ENCODE measurements at places on chromosomes 11 and 22.
A peak's percentile ranks its signal among the peaks of the same experiment; 100 is the strongest.

- H3K27ac ChIP-seq = no peak overlapping the region
- no peak overlapping the region for H3K4me3 ChIP-seq
- H3K4me1 ChIP-seq = no peaks in the 10 kb centered on the region
- no peaks in the 10 kb centered on the region for H3K27me3 ChIP-seq
- DNase-seq = no peak
These were observed 290.8 kb upstream of the ARHGAP42 start for GRCh38 chr11:100396266-100396665.

DNA sequence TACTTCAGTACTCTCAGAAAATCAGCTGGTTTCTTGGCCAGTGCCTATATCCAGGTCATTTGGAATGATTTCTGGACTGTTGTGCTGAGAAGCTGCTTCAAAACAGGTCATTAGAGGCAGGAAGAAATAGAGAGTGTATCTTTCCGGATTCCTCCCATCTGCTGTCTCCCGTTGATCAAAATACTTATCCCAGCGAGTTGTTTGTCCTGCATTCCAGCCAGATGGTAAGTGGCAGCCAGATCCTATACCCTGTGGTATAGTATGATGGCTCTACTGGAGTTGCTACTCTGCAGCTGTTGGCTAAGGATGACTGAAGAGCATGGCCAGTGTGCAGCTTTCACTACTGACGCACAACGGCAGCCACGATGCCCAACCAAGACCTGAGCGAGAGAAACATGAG, 560.9 kb upstream of the ANO5 start:
- H3K4me1 ChIP-seq = no peaks in the 10 kb centered on the region
- H3K27me3 ChIP-seq = no peaks in the 10 kb centered on the region
- H3K36me3 ChIP-seq = no peaks in the 10 kb centered on the region
- no peak overlapping the region for H3K27ac ChIP-seq
- DNase-seq = no peak

- peaks cover 61% of the 10 kb centered on the region for H3K4me1 ChIP-seq
- no peaks in the 10 kb centered on the region for H3K27me3 ChIP-seq
- peak; percentile 49 for DNase-seq
- peak overlapping the region; percentile 77 for H3K27ac ChIP-seq
These were observed 35.1 kb upstream of the SUSD2 start for GRCh38 chr22:24146194-24146616.

GRCh38 chr22:46654927-46655595, 34.9 kb downstream of the GRAMD4 start:
- H3K36me3 ChIP-seq = peaks cover 2% of the 10 kb centered on the region
- DNase-seq = no peak
- H3K4me1 ChIP-seq = peaks cover 20% of the 10 kb centered on the region
- no peaks in the 10 kb centered on the region for H3K27me3 ChIP-seq
- H3K4me3 ChIP-seq = no peak overlapping the region

DNA sequence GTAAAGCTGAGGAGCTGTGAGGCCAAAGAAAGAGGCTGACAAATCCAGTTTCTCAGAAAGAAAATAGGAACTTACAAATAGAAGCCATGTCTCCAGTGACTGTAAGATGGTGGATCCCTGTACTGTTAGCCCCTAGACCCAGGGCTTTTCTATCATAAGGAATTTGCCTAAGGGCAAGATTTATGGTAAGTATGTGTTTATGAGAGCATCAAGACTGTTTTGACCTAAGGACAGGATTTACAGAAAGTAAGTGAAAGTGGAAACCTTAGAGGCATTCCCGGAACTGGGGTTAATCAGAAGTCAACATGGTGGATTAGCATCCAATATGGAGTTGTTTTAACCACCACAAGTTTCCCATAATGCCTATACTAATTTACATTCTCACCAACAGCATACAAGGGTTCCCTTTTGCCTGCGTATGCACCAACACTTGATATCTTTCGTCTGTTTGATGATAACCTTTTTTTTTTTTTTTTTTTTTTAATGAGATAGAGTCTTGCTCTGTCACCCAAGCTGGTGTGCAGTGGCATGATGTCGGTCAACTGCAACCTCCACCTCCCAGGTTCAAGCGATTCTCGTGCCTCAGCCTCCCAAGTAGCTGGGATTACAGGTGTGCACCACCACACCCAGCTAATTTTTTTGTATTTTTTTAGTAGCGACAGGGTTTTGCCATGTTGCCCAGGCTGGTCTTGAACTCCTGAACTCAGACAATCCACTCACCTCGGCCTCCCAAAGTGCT, 40.2 kb downstream of the BIRC2 start:
- DNase-seq = no peak
- H3K27ac ChIP-seq = no peak overlapping the region
- peaks cover 35% of the 10 kb centered on the region for H3K4me1 ChIP-seq

- DNase-seq = no peak
- H3K4me3 ChIP-seq = no peak overlapping the region
- H3K4me1 ChIP-seq = no peaks in the 10 kb centered on the region
- H3K27ac ChIP-seq = no peak overlapping the region
- H3K27me3 ChIP-seq = peaks cover 17% of the 10 kb centered on the region
These were observed 382.1 kb downstream of the MN1 start for GRCh38 chr22:27419473-27419872.

DNA sequence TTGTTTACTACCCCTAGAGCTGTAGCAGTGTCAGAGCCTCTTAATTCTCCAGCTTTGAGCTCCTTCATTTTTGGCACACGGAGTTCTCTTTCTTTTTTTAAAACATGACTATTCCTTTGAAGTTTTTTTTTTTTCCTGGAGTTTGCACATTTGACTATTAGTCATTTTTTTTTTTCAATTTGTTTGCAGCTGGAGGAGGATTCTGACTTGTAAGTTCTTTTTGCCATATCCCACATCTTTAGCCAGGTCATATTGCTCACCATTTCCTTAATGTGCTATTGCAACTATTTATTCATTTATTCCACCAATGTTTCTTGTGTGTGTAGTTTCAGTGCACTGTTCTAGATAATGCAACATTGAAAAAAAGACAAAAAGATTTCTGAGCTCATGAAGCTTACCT, 166.3 kb upstream of the ARHGAP20 start:
- no peaks in the 10 kb centered on the region for H3K36me3 ChIP-seq
- no peak for DNase-seq
- no peaks in the 10 kb centered on the region for H3K27me3 ChIP-seq
- H3K4me1 ChIP-seq = no peaks in the 10 kb centered on the region
- H3K27ac ChIP-seq = no peak overlapping the region
- no peak overlapping the region for H3K4me3 ChIP-seq

DNA sequence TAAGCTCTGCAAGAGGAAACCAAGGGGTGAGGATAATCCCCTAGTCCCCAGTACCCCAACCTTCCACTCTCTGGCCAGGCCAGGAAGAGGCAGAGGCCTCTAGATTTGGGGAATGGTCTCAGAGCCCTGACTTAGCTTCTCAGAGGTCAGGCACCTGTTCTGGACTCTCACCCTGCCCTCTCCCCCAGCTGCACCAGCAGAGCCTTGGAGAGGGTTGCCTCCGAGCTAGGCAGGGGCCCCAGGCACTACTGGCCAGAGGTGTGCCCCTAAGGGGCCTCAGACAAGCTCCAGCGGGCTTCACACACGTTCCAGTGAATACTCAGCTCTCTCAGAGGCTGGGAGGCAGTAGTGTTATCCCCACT, 8.0 kb downstream of the FREY1 start:
- H3K36me3 ChIP-seq = no peaks in the 10 kb centered on the region
- H3K27me3 ChIP-seq = peaks cover 33% of the 10 kb centered on the region
- no peak overlapping the region for H3K27ac ChIP-seq

- peak overlapping the region; percentile 79 for H3K4me3 ChIP-seq
- peak overlapping the region; percentile 94 for H3K27ac ChIP-seq
- DNase-seq = peak; percentile 93
- peaks cover 9% of the 10 kb centered on the region for H3K36me3 ChIP-seq
These were observed 11.1 kb upstream of the TAB1 start for GRCh38 chr22:39388261-39389011.

GRCh38 chr11:113710989-113711388, 4.9 kb upstream of the TMPRSS5 start:
- no peaks in the 10 kb centered on the region for H3K27me3 ChIP-seq
- no peak overlapping the region for H3K4me3 ChIP-seq
- H3K36me3 ChIP-seq = no peaks in the 10 kb centered on the region
- no peak for DNase-seq
- no peak overlapping the region for H3K27ac ChIP-seq

DNA sequence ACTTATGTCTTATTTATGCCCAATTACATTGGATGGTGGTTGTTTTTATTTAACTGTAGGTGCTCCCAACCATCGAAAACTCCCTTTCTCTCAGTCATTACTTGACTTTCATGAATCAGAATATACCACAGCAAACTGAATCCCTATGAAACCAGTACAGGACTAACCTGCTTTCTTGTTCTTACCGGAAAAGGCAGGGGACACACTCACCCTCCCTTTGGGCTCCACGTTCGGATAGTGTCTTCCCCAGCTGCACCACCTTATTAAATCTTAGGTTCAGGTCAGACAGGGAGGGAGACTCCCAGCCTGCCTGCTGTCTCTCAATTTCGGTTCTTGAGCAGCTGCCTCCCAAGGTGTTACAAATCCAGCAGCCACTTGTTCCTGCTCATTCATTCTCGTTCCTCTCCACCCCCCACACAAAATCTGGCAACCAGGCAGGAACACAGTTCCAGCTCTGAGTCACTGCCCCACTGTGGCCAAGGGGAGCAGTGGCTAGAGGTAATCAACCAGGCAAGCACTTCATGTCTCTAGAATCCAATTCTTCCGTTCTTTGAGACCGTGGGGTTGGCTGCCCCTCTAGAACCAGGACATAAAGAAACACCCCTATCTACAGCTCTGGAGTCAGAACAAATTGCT, 133.0 kb downstream of the PLEKHA7 start:
- H3K27me3 ChIP-seq = no peaks in the 10 kb centered on the region
- DNase-seq = no peak
- H3K27ac ChIP-seq = no peak overlapping the region
- no peaks in the 10 kb centered on the region for H3K4me1 ChIP-seq
- H3K36me3 ChIP-seq = no peaks in the 10 kb centered on the region
- no peak overlapping the region for H3K4me3 ChIP-seq

GRCh38 chr22:28008056-28008455, 89.0 kb upstream of the PITPNB start:
- H3K27me3 ChIP-seq = no peaks in the 10 kb centered on the region
- DNase-seq = no peak
- H3K4me3 ChIP-seq = no peak overlapping the region

DNA sequence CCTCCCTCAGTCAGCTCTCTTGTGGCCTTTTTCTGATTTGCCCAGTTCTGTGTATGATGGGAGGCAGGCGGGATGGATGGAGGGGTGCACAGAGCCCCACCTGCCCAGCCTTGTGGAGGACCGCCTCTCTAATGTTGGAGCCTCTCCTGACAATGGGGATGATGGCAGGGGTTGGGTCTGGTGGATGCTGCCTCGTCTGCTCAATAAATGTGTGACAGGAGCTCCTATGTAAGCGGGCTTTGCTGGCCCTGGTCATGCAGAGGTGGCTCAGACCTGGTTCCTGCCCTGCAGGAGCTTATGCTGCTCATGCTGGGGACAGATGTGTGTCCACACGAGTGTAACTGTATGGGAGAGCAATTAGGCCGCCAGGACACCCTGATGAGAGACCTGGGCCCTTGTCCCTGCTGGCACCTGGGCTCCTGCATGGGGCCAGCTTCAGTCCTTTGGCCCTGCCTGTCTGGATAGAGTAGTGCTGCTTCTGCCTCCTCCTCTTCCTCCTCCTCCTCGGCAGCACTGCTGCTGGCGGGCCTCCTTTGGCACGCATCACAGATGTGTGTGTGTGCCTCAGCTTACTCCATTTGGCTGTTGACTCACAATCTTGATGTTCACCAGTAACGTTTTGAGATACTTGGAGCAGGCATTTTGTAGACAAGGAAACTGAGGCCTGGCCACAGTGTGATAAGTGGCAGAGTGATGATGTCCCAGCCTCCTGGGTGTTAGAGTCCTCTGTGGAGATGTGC, 131.0 kb downstream of the TBC1D22A start:
- no peak overlapping the region for H3K4me3 ChIP-seq
- no peaks in the 10 kb centered on the region for H3K4me1 ChIP-seq
- H3K27ac ChIP-seq = no peak overlapping the region
- no peaks in the 10 kb centered on the region for H3K27me3 ChIP-seq
- no peak for DNase-seq

GRCh38 chr11:113481226-113481625, 6.0 kb upstream of the DRD2 start:
- peaks cover 42% of the 10 kb centered on the region for H3K27me3 ChIP-seq
- H3K27ac ChIP-seq = no peak overlapping the region
- no peaks in the 10 kb centered on the region for H3K36me3 ChIP-seq
- H3K4me1 ChIP-seq = no peaks in the 10 kb centered on the region
- no peak for DNase-seq

All from activated CD4-positive, alpha-beta T cell treated with anti-CD3 and anti-CD28 coated beads, Interleukin-2, amount 10 ng/mL, durations not matched to agents 7 days and 5 days (primary cell).